CD4-positive, alpha-beta memory T cell (primary cell): ENCODE measurements at places on chromosomes 1 and 21. TPM values are rescaled to one million over a fixed set of nuclear protein-coding genes. Genes with fewer than 3 reads are reported as not detected.

ATAD3A gene
- 23.0 TPM for total RNA-seq

TCHHL1 gene
- total RNA-seq, result not detected

OPRD1 gene
- not detected for total RNA-seq

IFI44L gene
- 4.5 TPM for total RNA-seq

GRCh38 chr1:56963667-56964066 lies 2.1 kb downstream of the C8B start:
- no peak overlapping the region for H3K27ac ChIP-seq
- no peak overlapping the region for H3K4me3 ChIP-seq
- H3K36me3 ChIP-seq, result no peaks in the 10 kb centered on the region

DNA sequence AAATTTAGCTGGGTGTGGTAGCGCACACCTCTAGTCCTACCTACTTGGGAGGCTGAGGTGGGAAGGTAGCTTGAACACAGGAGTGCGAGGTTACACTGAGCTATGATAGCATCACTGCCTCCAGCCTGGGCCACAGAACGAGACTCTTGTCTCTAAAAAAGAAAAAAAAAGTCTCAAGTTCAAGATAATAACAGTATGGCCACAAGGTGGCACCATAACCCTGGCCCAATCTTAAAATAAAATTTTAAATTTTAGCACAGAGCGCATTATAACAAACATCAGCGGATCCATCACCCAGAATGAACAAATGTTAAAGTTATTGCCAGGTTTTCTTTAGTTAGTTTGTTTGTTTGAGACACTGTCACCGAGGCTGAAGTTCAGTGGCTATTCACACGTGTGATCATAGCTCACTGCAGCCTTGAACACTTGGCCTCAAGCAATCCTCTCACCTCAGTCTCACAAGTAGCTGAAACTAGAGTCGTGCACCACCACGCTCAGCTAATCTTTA lies 2.9 kb upstream of the HTR6 start:
- no peaks in the 10 kb centered on the region for H3K36me3 ChIP-seq
- no peaks in the 10 kb centered on the region for H3K27me3 ChIP-seq
- no peak for DNase-seq
- no peak overlapping the region for H3K4me3 ChIP-seq
- peaks cover 27% of the 10 kb centered on the region for H3K4me1 ChIP-seq

DNA sequence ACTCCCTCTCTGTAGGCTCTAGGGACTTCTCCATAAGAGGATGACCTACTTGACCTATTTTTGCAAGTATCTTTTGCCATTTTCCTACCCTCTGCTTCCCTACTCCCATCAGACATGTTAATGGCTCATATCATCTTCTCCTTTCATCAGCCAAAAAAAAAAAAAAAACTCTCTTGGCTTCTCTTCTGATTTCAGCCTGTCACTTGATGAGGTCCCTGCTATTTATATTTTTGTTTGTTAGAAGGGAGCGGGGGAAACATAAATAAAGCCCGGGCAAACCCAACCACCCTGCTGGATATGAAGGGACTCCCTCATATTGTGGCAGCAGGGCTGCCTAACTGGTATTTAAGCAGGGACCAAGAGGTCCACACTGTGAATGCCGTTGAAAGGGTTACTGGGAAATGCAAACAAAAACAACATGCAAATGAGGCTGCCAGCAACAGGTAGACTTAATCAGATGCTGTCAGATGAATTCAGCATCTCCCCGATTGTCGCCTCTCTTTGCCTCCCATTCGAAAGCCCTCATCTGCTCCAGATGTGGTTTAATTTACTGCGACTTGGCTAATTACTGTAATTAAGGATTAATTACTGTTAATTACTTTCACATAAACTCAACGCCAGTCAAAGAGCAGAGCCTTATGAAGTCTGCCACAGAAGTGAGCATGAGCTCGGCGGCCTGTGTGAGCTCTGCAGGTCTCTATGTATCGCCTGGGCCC lies 172.3 kb downstream of the PBX1 start:
- no peak for DNase-seq
- H3K4me1 ChIP-seq, result no peaks in the 10 kb centered on the region
- H3K4me3 ChIP-seq, result no peak overlapping the region
- no peaks in the 10 kb centered on the region for H3K27me3 ChIP-seq
- no peaks in the 10 kb centered on the region for H3K36me3 ChIP-seq

DNA sequence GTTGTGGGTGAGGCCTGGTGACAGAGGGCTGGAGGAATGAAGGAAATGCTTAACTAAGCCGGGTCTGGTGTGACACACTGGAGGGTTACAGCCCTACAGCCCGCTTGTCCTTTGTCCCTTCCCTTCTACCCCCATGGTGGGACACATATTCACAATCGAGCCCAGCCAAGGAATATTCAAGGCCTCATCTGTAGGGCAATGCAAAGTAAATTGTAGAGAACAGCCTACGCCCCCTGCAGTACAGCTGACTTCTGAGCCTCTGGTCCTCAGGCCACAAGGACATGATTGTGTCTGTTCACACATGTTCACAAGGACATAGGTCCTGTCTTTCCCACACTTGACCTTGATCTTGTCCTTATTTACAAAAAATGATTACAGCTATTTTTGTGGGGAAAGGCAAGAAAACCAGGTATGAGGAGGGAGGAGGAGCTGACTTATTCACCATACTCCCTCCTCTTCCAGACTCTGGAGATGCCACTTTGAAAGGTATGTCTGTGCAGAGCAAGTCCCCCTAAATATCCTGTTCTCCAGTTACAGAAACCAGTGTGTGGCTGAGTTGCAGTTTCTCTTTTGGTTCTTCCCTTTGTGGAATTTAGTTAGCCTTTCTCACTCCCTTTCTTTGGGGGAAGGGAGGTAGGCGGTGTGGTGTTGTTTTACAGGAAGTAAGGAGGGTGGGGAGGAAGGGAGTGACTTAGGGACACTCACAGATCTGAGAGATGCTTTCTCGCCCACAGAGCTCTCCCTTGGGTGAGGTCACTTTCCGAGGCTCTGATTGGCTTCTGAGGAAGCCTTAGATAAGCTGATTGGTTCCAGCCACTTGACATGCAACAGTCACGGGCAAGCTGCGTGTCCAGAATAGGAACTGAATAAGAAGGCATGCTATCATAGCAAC lies 14.6 kb downstream of the POLR3GL start:
- peak overlapping the region; percentile 62 for H3K4me3 ChIP-seq
- H3K27ac ChIP-seq, result peak overlapping the region; percentile 70
- peak; percentile 82 for DNase-seq
- peaks cover 77% of the 10 kb centered on the region for H3K4me1 ChIP-seq

DNA sequence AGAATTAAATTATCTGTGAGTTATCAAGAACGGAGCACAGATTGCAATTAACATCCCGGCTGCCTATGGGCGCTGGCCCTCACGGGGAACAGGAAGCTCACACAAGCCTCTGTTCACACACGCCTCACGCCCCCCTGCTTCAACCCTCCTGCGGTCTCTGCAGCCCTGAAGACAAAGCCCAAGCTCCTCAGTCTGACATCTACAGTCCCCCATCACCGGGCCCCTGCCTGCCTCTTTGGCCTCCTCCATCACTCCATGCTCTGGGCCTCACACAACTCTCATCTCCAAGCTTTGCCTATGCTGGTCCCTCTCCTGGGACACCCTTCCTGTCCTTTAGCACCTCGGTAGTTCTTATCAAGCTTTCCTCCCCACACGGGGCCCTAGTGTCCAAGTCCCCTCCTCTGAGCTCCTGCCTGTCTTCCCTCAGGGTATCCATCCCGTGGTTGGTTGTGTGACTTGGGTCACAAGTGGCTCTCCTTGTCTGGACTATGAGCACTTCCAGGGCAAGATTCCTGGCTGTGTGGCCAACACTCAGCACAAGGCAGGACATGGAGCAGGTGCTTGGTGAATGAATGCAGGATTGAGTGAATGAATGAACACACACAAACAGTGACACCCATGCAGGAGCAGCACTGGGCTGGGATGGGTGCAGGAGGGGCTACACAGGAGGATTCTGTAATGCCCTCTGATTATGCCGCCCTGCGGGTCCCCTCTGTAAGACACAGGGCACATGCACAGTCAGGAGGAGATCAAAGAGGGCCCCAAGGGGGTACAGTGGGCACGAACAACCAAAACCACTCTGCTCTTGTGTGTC lies 116.1 kb downstream of the DMRTB1 start:
- no peak overlapping the region for H3K27ac ChIP-seq
- H3K4me3 ChIP-seq, result no peak overlapping the region
- H3K27me3 ChIP-seq, result no peaks in the 10 kb centered on the region
